ENCODE measurements at places on chromosomes 3 and 15. TPM values are rescaled to one million over a fixed set of nuclear protein-coding genes. Genes with fewer than 3 reads are reported as not detected.

TNFSF10 gene
- total RNA-seq, result 0.36 TPM

HHLA2 gene
- not detected for total RNA-seq

SAMD7 gene
- total RNA-seq, result not detected

- no peak for DNase-seq
Observed at GRCh38 chr15:82178061-82178460, 84.5 kb downstream of the EFL1 start.

GRCh38 chr15:52011711-52012144 is 7.3 kb upstream of the MAPK6 start:
- no peak for DNase-seq

GRCh38 chr3:130473416-130473815 is 43.6 kb upstream of the COL6A6 start:
- DNase-seq, result no peak

GRCh38 chr3:14798231-14798630 is 20.5 kb upstream of the FGD5 start:
- DNase-seq, result no peak

- no peak for DNase-seq
Observed at GRCh38 chr3:172903642-172904320, 153.3 kb downstream of the ECT2 start.

DNA sequence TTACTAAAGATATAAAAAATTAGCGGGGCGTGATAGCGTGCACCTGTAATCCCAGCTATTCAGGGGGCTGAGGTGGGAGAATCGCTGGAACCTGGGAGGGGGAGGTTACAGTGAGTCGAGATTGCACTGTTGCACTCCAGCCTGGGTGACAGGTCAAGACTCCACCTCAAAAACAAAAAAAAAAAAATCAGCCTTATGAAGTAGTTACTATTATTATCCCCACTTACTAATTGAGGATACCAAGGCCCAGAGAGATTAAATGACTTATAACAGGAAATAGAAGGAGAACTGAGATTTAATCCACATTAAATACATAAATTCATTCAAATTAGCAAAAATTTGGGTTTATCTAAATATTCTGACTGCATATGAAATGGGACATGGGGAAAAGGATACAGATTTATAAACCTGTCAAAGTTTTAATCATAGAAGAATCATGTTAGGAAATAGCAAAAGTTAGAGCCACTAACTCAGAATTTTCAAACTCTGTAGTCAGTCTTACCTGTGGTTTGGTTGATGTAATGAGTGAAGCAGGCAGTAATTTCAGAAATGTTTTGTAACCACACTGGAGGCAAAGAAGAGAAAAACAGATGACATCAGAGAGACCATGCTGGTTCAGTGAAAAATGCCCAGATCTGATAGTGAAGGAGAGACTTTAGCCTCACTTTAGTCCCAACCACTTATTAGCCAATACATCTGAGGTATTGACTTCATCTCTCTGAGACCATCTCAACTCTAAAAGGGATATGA is 25.0 kb upstream of the ACAP2 start:
- no peak for DNase-seq
